ENCODE measurements at places on chromosomes 2 and 18.

DNA sequence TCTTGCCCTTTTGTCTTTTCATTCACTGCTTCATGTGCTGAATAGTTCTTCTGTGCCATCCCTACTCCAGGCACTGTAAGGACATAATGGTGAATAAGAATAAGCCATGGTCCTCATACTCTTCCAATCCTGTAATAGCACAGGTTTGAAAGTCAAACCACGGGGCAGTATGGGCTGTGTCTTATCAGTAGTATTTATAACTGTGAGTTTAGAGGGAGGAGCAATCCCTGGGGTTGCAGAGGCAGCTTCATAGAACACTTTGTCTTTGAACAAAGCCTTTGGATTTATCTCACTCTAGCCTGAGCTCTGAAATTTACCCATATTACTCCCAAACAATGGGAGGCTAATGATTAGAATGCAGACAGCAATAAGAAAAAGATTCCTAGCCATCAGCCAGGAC, 30.2 kb upstream of the ALK start:
- DNase-seq, result no peak

GRCh38 chr18:6646801-6647200, 82.7 kb upstream of the ARHGAP28 start:
- DNase-seq, result no peak

- DNase-seq, result no peak
Measured at GRCh38 chr18:76493213-76494161, 1.6 kb downstream of the ZNF516 start.

GRCh38 chr2:1495676-1496358, 82.6 kb downstream of the TPO start:
- no peak for DNase-seq

- DNase-seq, result no peak
Measured at GRCh38 chr2:103401621-103402020, 639.8 kb downstream of the TMEM182 start.

DNA sequence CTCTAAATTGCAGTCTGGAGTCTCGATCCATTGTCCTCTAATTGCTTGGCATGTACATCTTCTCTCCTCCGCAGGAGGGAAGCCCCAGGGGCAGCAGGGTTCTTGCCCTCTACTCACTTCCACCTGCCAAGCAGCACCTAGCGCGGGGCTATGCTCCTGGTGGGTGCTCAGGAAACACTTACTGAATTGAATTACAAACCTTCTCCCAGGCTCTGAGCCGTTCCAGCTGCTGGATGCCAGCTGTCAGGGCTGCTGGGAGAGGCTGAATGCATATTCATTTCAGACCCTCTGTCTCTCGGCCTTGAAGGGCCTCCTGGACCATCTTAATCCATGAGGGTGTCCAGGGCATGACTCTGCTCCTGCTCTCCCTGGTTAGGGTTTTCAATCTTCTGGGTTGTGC, 94.0 kb downstream of the CELF4 start:
- no peak for DNase-seq

DNA sequence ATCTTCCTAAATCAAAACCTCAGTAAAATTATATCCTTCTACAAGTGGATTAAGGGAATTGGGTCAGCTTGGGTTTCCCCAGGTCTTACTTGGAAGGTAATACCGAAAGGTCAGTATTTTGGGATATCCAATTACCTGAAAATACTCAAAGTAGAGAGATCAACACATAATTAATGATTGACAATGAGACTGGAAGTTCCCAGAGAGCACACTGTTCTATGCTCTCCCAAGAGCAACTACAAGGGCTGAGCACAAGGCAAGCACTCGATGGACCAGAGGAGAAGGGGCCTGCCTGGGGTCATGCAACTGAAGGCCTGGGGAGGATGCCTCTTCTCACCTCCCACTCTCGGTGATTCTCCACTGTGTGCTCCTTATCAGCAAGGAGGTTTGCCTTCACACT, 159.2 kb upstream of the ACAA2 start:
- no peak for DNase-seq

- DNase-seq, result no peak
Measured at GRCh38 chr18:76487782-76488181, 7.3 kb downstream of the ZNF516 start.

DNA sequence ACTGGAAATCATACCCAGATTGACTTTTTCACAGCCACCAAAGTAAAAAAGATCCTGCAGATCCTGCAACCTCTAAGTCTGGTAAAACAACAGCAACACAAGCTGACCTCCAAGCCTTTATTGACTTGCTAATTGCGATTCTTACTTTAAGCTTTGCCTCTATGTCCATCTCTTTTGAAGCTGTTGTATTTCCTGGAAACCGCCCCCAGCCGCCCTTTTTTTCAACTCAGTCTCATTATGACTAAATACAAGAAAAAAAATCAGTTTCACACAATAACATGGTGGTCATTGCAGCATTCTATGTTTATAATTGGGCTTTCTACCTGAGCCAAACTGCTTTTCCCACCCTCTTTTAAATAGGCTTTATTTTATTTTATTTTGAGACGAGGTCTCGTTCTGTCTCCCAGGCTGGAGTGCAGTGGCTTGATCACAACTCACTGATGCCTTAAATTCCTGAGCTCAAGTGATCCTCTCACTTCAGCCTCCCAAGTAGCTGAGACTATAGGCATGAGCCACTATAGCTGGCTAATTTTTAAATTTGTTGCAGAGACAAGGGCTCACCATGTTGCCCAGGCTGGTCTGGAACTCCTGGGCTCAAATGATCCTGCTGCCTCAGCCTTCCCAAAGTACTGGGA, 76.2 kb downstream of the MOGAT1 start:
- no peak for DNase-seq

- DNase-seq, result no peak
Measured at GRCh38 chr2:69554981-69555380, 88.6 kb downstream of the AAK1 start.

GRCh38 chr18:9494778-9495331, 19.5 kb downstream of the RALBP1 start:
- peak; percentile 4 for DNase-seq

- no peak for DNase-seq
Measured at GRCh38 chr2:72914206-72914559, 3.1 kb upstream of the EMX1 start.

- DNase-seq, result peak; percentile 66
Measured at GRCh38 chr2:32946314-32947075, at the start of gene LTBP1. Gene LTBP1, plus strand, starts transcription at chr2:32946953. Its CDS starts 372 bp downstream, at chr2:32947325.

- no peak for DNase-seq
Measured at GRCh38 chr2:888906-889566, 61.6 kb upstream of the SNTG2 start.

DNA sequence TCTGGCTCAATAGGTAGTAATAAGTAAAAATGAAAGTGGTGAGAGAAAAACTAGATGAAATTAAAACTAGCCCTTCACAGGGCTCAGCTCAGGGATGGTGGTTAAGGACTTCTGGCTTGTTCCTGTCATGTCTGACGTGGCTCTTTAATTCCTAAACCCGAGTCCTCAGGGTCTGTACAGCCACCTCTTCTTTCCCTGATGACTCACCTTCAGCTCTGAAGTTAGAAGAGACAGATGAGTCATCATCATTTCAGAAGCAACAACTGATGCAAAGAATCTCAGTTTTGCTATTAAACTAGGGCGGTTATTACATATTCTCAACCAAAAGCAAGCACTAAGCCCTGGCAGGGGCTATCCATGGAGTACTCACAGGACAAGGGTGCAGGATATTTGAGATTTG, 24.0 kb upstream of the ITGB6 start:
- no peak for DNase-seq

GRCh38 chr2:99793022-99793421, 303.2 kb upstream of the REV1 start:
- no peak for DNase-seq

DNA sequence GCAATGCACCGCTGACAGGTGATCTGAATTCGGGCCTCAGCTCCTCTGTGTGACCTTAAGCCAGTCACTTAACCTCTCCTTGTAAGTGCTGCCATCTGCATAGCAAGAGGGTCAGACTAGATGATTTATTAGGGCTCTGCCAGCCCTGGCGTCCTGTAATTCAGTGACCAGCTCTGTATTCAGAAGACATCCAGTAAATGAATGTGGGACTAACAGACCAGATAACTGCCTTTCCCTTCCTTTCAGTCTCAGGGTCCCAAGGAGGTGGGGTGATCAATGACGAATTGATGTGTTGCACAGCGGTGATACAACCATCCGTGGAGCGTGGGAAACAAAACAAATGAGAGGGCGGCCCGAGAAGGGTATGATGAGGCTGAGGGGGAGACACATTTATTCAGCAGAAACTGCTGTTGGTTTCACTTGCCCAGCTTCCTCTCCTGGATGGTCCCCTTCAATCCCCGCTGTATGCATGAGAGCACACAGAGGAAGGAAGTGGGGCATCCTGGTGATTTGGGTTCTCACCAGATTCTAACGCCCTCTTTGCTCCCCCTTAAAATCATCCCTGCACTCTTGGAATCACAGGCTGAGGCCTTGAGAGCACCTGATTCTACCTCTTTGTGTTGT, 92.8 kb downstream of the VIT start:
- no peak for DNase-seq

- DNase-seq, result no peak
Measured at GRCh38 chr2:11310212-11310611, 34.2 kb downstream of the ROCK2 start.

DNA sequence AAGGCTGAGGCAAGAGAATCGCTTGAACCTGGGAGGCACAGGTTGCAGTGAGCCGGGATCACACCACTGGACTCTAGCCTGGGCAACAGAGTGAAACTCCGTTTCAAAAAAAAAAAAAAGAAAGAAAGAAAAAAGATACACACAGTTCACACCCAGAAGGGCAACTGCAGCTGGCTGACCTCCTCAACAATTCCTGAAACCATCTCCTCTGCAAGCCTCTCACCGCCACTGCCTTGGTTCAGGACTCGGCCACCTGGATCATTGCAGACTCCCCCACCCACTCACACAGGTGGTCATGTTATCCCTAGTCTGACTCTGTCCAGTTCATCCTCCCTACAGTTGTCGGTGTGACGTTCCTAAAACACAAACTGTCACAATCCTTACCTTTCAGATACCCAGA, 2.2 kb downstream of the CYS1 start:
- no peak for DNase-seq

DNA sequence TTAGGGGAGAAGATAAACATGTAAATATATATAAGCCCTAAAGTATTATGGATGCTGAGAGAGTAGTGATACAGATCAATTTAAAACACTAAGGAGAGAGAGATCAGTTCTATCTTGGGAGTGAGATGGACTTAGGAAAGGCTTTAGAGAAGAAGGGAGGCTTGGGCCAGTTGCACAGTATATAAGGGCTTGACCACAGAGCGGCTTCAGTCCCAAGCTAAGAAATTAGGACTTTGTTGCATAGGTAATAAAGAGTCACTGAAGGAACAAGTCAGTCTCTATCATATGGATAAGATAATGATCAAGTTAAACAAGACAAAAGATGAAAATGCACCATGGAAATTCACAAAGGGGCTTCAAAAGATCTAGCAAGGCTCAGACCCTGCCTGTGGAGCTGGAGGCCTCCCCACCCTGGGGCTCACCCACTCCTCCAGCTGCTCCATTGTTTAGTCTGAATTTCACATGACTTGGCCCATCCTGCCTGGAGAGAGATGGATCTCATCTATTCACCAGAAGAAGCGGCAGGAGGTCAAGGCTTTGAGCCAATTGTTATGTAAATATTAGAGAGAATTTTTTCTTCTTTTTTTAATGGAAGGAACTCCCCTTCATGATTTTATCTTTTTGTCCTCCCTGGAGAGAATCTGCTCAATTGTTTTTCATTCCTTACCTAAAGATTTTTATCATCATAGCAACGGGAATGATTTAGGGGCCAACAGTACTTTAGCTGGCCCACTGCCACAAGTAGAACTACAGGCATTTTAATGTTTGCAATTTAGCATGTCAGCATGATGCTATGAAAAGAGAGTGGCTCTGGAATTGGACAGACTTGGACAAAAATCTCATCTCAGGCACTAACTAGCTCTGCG, 44.0 kb downstream of the GYPC start:
- no peak for DNase-seq

DNA sequence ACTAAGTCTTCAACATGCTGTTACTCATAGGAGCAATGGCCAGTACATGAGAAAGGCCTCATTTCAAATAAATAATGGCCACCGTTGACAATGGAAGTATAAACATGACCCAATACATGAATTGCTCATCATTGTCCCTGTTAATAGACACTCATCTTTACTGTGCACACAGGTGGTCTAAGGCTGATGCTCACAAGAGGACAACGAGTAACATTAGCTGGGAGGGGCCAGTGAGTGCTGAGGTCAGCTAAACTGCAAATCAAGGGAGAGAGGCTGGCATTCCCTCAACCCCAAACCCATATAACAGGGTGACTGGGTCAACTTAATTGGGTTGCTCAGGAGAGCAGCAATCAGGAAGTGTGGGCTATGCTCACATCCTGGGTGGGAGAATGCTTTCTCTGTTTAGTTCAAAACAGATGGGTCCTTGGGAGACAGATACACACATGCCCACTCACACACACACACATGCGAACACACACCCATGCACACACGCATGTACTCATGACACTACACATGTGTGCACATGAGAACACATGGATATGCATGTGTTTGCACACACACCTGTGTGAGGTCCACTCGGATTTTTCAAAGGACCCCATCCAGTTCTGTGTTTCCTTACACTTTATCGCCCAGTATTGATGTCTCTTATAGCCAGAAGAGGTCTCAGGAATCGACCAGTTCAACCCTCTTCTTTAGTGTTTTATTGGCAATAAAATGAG, 172.0 kb downstream of the INHBB start:
- DNase-seq, result no peak

GRCh38 chr2:118844261-118845004, 3.0 kb downstream of the EN1 start:
- no peak for DNase-seq

DNA sequence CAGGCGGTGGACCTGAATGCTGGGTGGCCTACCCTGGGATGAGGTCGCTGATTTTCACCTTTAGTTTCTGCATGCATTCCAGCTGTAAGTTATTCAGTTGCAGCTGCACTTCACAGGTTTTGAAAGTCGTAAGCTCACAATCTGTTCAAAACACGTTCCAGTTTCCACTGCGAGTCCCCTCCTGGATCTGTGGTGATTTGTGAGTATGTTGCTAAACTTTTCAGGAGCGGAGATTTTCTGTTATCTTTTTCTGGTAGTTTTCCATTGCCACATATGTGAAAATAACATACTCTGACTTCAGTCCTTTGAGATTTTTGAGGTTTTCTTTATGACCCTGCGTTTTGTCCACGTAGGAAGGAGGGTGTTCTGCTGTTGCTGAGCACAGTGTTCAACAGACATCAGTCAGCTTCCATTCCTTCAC, 102.1 kb downstream of the SNTG2 start:
- DNase-seq, result no peak

- no peak for DNase-seq
Measured at GRCh38 chr2:44055664-44056063, 59.9 kb upstream of the LRPPRC start.

- no peak for DNase-seq
Measured at GRCh38 chr18:7112936-7113335, 4.7 kb downstream of the LAMA1 start.

Data from CD4-positive, alpha-beta T cell treated with Interleukin-12 subunit alpha and Interleukin-12 subunit beta, for 1 hour (primary cell).